ENCODE measurements at places on chromosomes 6 and 20. TPM values are rescaled to one million over a fixed set of nuclear protein-coding genes. Genes with fewer than 3 reads are reported as not detected.

Gene PRPH2
- total RNA-seq: 1.2 TPM

DNA sequence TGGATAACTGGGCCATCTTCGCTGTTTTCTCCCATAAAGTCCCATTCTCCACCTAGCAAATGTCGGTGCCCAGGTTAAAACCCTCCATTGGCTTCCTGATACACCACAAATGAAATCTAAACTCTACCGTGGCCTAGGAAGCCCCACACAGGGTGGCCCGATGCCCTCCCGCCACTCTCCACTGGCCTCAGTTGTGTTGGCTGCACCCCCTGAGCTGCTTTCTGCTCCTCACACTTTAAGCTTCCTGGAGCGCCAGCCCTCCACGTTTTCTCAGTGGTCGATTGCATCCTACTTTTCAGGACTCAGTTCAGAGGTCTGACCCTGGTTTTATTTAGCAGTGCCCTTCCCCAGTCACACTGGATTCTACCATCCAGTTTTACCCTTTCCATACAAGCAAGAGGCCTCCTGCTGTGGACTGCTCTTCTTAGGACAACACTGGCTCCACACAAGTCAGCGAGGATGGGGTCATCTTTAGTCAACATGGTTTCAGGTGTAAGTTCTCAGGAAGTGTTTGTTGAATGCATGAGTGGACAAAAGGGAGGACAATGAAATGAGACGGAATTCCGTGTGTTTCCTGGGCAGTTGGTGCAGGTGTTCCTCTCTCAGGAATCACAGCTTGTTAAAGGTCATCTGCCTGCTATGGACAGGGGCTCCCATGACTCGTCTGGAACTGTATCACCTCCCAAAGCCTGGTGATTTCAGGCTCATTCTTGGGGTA lies 124.1 kb downstream of the SULF2 start:
- no peak overlapping the region for H3K27ac ChIP-seq
- peaks cover 12% of the 10 kb centered on the region for H3K4me1 ChIP-seq
- no peak overlapping the region for H3K4me3 ChIP-seq
- H3K27me3 ChIP-seq: no peaks in the 10 kb centered on the region
- peaks cover 90% of the 10 kb centered on the region for H3K36me3 ChIP-seq

DNA sequence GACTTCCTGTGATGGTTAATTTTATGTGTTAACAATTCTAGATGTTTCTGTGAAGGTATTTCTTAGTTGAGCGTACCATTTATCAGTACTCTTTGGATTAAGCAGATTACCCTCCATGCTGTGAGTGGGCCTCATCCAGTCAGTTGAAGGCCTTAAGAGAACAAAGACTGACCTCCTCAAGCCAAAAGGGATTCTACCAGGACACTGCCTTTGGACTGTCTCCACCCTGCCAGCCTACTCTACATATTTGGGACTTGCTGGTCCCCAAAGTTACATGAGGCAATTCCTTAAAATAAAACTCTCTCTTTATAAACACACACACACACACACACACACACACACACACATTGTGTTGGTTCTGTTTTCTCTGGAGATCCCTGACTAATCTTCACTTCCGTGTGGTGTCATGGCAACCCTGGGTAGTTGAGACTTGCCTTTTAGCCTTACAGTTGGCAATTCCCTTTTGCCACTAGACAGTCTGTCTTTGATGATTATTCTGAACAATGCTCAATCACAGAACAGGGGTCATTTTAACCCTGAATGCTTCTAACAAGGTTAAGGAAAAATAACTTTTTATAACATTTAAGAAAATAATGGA lies 32.2 kb downstream of the MRAP2 start:
- H3K36me3 ChIP-seq: no peaks in the 10 kb centered on the region
- no peak overlapping the region for H3K27ac ChIP-seq
- no peak overlapping the region for H3K4me3 ChIP-seq

Gene RSPO4
- 2.5 TPM for total RNA-seq

- no peak for DNase-seq
- no peak overlapping the region for H3K27ac ChIP-seq
Measured at GRCh38 chr20:32651537-32651936, 22.2 kb downstream of the C20orf203 start.

DNA sequence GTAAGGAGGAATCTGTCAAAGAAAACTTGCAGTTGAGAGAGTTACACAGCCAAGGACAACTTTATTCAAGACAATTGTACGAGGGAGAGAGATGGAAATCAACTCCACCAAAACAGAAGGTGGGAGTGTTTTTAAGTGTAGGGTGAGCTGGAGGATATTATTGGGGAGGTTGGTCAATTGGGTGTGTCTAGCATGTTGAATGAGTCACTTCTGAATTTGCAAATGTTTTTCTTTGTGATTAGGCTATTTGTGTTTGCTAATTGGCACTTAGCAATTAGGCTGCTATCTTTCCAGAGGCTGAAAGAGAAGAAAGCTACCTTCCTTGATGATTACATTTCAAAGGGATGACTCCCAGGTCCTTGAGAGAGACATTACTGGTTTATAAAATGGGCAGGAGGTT lies 441.1 kb downstream of the MEI4 start:
- H3K4me3 ChIP-seq: no peak overlapping the region
- no peaks in the 10 kb centered on the region for H3K27me3 ChIP-seq
- no peaks in the 10 kb centered on the region for H3K4me1 ChIP-seq
- no peaks in the 10 kb centered on the region for H3K36me3 ChIP-seq

Gene BPIFA1
- not detected for total RNA-seq

All from esophagus muscularis mucosa (tissue), 4 donors.